Choroid plexus epithelial cell (primary cell): ENCODE measurements at places on chromosomes 3 and 15.
A peak's percentile ranks its signal among the peaks of the same experiment; 100 is the strongest.

DNA sequence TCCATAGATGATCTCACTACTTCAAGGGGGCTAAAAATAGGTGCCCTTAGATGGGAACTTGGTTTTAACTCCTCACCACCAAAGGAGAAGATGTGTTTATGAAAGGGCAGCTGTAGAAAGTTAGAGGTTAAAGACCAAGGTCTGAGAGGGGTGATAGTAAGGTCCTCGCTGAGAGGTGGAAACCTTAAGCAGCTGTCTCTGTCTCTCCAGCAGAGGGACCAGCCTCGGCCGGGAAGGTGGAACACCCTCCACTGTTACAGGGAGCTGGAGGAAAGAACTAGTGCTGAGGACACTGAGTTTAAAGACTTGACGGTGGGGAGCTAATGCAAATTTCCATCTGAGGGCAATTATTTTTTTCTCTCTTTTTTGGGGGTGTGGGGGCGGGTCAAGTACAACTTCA lies 8.9 kb upstream of the RLBP1 start:
- DNase-seq, result peak; percentile 16

DNA sequence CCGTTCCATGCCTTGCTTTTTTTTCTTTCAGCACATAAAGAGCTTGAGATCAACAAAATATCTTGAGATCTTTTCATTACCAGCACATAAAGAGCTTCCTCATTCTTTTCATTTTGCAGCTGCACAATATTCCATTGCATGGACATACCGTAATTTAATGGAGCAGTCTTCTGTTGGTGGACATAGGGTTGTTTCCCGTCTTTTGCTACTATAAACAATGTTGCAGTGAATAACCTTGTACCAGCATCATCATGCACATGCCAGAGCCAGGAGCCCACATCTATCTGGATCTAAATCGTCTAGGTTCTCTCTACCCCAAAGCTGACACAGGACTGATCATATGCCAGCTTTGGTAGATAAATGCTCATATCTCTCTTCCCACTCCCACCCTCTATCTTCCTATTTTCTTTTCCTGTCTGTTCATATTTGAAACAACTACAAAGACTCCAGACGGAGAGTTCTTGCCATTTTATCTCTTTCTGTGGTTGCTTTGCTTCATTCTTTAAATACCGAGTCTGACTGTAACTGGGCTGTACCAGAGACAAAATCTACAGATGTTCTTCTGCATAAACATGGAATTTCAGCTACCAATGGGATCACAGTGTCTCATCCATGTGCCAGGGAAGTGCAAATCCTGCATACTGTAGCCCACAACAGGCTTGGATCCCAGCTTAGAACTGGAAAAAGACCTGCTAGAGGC lies 47.1 kb upstream of the AKAP13 start:
- DNase-seq, result peak; percentile 94

GRCh38 chr3:32492684-32493436 lies 9.8 kb downstream of the CMTM6 start:
- DNase-seq, result peak; percentile 36

DNA sequence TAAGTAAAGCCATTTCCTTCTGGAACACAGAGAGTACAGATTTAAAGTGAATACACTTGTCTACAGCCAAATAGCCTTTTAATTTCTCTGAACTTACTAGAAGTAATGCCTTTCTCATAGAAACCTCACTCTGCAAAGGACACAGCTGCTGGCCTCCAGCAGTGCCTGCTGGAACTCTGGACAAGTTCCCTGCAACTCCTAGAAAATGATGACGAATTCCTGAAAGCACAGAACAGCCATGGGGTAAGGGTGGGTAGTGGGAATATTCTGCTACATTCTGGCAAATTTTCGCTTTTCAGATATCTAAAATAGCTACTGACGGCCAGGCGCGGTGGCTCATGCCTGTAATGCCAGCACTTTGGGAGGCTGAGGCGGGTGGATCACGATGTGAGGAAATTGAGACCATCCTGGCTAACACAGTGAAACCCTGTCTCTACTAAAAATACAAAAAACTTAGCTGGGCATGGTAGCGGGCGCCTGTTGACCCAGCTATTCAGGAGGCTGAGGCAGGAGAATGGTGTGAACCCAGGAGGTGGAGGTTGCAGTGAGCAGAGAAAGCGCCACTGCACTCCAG lies 34.4 kb downstream of the RYK start:
- DNase-seq, result no peak

DNA sequence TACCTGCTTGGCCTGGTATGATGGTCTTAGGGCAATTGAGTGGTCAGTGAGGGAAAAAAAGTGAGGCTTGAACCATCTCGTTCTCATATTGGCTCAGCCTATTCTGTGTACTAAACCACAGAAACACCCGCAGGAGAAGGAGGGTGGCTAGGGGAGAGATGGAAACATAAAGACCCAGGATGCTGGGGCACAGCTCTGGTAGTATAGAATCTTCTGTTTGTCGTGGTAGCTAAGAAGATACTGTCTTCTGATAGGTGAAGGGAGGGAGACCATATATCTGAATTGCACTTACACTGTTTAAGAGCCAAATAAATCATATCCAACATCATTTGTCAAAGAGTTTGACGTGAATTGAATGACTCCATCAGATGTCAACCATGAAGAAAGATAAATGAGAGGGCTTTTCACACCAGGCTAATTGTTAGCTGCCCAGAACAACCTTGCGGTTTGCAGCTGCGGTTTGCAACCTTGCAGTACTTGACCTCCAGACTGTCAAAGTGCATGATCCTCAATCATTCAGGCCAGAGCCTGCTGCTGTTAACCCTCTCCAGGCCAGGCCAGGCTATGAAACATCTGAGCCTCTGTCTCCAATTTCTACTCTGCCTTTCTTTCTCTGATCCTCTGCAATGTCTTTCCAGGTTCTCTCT lies 40.9 kb upstream of the PIK3R4 start:
- no peak for DNase-seq
